ENCODE measurements at places on chromosomes 16 and 17.

- DNase-seq = no peak
Measured at GRCh38 chr16:55042556-55043432, 112.1 kb downstream of the IRX5 start.

GRCh38 chr16:50281391-50282009 lies 15.1 kb downstream of the ADCY7 start:
- no peak for DNase-seq

- DNase-seq = no peak
Measured at GRCh38 chr17:5499476-5500231, 13.3 kb downstream of the MIS12 start.

DNA sequence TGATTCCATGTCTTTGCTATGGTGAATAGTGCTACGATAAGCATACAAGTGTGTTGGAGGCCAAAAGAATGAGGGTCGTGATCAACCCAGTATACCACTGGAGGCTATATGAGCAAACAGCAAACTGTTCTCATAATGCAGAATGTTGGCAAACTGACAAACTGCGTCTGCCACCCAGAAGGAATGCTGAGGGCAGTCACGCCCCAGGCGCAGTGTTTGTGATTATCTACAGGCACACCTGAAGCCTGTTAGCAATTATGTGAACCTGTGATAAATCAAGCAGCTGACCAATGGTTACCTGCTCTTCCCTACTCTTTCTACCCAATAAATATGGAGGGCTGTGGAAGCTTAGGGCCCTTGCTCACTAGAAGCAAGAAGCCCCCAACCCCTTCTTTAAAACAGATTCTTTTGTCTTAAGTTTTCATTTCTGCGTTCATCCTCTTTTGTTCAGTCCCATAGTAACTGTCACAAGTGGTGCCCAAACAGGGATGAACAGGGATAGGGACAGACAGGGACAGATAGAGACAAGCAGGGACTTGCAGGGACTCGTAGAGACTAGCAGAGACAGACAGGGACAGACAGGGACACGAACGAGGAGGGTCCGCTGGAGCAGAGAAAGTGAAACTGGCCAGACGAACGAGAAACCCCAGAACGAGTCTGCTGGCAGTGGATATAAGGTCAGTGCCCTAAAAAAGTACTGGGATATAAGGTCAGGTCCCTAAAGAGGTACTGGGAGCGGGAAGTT lies 25.1 kb downstream of the CD300LG start:
- DNase-seq = no peak

DNA sequence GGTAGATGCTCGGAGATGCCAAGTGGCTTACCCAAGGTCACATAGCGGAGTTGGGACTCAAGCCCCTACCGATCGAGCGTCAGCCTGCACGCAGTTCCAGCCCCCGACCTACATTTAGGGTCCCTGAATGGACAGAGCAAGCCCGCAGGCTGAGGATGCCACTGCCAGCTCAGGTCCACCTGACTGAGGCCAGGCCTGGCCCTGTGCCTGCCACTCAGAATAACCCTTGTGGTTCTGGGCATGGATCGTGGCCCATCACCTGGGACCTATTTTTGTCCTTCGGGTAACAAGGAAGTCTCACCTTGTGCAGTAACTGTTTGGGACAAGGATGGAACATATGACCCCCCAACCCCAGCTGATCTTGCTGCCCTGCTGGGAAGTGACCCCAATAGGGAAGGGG lies 17.1 kb downstream of the CDH16 start:
- DNase-seq = peak; percentile 86

- no peak for DNase-seq
Measured at GRCh38 chr17:76438906-76439305, 14.0 kb downstream of the UBE2O start.

- DNase-seq = peak; percentile 7
Measured at GRCh38 chr16:9518051-9518450, 426.6 kb downstream of the HAPSTR1 start.

- no peak for DNase-seq
Measured at GRCh38 chr17:80512233-80512632, 32.4 kb upstream of the RPTOR start.

DNA sequence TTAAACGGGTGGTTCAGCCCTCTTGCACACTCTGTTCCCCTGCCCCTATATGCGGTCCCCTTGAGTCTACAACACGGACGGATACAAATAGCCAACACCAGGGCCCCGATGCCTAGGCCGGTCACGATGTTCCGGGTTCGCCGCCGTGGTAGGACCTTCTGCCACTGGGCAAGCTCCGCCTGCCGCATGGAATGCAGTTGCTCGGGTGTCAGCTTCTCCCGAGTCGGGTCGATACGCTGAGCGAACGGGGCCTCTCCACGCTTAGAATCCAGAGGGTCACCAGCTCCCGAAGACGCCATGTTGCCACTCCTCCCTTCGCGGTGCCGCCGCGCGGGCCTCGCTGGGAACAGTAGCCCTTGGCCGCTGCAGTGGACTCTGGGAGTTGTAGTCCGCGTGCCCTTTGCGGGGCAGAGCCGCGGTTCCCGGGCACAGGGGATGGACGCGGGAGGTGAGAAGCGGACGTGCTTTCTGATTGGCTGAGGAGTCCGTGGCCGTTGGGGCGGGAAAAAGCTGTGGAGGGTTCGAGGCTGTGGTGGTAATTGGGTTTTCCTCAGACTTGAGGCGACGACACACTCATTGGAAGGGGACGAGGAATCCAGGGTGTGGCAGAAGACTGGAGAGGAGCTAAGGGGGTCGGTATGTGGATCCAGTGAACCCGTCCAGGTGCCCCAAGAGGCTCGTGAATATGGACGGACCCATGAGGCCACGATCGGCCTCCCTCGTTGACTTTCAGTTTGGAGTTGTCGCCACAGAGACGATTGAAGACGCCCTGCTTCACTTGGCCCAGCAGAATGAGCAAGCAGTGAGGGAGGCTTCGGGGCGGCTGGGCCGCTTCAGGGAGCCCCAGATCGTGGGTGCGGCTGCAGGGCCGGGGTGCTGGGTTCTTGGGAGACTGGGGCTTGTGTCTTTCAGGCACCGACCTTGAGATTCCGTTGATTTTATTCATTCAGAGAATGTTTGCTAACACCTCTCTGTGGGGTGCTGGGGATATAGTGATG lies at the start of the genes CNTD1 and COA3:
Gene CNTD1 (plus strand): TSS at position 479 of the 998 bp plus-strand sequence. CDS start 207 bp downstream, at position 686.
Gene COA3 (minus strand): TSS at position 322 of the 998 bp plus-strand sequence. CDS start 23 bp downstream, at position 299.
- DNase-seq = peak; percentile 89

DNA sequence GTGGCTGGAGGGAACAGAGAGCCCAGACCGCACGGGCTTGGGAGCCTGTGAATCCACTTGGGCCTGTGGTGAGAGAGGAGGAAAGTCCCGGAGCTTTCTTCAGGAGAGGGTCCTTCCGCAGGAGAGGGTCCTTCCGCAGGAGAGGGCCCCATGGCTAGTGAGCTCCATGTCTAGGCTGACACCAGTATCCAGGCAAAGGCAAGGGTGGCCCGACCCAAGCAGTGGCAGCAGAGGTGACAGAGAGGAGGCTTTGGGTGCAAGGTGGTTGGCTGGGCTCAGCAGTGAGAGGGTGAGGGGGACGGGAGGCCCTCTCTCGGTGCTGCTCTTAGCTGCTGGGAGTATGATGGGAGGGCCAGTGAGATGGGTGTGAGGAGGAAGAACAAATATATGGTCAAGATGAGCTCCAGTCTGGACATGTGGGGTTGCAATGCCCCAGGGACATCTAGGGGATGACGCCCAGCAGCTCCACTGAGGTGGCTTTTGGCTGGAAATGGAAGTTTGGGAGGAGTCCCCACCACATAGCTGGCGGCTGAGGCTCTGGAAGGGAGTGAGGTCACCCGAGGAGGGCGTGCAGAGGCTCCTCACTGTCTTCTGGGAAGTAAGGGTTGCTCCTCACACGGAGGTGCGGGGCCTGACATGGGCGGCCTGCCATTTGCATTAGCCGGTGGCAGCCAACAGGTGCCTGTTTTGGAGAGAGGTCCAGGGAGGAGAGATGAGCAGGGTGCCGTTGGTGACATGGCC lies 2.3 kb upstream of the HSD3B7 start:
- DNase-seq = no peak

DNA sequence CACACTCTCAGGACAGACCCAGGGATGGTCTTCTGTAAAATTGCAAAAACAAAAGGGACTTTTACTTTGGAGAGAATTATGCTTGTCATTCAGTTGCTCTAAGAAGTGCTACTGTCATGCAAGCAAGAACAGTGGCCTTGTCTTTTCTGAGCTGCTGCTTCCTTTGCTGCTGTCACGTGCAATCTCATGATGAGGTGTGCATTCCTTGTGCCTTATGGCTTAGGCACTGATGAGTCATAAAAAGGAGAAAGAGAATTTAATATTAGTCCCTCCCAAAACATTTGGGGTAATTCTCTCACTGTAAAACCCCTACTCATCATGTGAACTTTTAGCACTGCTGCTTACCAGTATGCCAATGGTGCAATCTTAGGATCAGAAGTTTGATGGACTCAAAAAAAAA lies 2051.3 kb downstream of the TP53TG3F start:
- DNase-seq = no peak

GRCh38 chr17:56883616-56884015 lies 30.2 kb downstream of the TRIM25 start:
- no peak for DNase-seq

DNA sequence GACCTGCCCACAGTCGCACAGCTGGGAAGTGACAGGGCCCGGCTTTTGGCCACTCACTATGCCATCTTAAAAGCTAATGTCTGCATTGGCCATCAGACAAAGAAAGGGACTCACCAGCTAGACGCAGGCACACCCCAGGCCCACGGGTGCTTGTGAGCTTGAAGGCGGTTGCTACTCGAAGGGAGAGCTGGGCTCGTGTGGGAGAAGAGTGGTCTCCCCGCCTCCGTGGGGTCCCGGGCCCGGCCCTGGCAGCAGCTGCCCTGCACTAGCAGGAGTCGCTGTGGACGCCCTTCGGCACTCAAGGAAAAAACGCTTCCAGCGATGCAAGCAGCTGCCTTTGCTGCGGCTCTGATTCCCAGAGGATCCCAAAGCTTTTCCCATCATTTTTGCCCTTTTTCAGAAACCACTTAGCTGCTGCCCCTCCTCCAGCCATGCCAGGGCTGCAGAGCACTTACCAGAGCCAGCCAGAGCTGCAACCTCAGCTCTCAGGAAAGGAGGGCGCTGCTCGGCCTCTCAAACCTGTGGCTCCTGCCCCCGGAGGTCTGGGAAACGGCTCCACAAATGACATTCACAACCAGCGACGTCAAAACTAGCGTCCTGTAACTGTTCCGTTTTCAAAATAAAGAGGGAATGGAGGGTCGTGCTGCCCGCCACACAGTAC lies 12.3 kb downstream of the TRPV1 start:
- DNase-seq = no peak
